ENCODE measurements at places on chromosomes 12 and 14.

DNA sequence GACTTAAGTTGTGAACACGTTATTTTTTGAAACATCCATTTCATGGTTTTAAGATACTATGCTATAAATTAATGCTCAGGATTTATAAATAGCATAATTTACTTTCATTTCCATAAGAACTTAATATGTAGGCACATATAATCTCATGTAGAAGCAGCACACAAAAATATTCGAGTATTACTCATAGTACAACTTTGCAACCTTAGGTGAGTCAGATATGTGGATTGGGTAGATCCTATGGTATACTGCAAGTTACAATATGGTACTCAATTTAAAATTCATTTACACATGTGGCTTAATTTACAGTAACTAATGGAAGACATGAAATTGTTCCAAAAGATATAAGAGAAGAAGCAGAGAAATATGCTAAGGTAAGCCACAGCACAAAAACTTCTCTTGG, 26.0 kb downstream of the PSMA3 start:
- DNase-seq = no peak

GRCh38 chr12:116373572-116374206, 96.2 kb upstream of the MED13L start:
- no peak for DNase-seq

DNA sequence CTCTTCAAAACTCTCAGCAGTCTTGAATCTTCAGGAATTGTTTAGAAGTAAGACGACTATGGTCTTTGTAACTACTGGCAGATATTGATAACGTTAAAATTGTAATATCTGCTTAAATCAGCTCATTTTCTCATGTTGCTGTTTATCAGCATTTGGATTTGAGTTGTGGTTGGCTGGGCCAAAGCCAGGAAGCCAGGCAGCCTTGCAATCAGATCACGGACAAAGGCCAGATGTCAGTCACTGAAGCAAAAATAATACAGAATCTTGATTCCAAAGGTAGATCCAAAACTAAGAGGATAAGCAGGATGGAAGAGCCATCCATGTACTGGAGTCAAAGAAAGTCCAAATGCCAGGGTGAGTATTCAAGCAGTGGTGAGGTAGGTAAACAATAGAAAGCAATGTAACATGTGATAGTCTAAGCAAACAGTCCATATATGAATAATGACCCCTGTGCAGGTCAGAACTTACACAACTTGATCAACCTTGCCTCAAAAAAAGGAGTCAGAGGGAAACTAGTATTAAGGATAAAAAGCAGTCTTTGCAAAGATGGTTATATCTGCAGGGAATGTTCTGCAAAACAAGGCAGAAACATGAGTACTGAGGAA, 95.8 kb upstream of the RAP1B start:
- DNase-seq = no peak

DNA sequence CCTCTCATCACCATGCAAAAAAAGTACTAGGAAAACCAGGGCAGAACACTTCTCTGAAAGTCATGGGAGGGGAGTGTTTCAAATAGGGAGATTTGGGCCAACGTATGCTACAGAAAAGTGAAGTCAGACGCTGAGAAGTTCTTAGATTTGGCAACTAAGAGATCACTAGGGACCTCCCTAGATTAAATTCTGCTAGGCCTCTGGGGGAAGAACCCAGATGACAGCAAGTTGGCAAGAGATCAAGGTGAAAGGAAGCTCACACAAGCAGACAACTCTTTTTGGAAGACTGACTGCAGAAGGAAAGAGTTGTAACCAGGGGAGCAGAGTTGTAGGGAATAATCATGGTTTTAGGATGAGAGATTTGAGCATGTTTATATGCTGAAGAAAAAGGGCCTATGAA, 20.7 kb downstream of the IQSEC3 start:
- DNase-seq = no peak

DNA sequence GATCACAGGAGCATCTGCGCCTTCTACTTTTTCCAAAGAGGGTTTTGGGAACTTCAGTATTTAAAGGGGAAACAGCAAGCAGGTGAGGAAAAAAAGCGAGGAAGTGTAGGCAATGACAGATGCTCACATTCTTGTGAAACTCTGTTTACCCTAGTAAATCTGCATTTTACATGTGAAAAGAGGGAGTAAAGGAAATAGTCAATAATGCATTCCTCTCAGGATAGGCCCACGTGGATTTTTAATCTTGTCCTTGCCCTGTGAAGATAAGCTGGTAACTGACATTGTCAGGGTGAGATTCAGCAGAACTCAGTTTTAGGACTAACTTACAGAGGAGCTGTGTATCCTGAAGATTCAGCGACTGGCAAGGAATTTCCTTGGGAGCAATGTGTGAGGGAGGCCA, 1119.2 kb upstream of the TMEM132C start:
- DNase-seq = no peak
